ENCODE measurements at places on chromosomes 1 and 21.
A peak's percentile ranks its signal among the peaks of the same experiment; 100 is the strongest.

- no peak for DNase-seq
These were observed 64.5 kb downstream of the LRRC40 start for GRCh38 chr1:70140894-70141293.

GRCh38 chr1:151006327-151007052 is at the start of gene MINDY1:
Gene MINDY1, minus strand, starts transcription at chr1:151006902. Its CDS starts 4,285 bp downstream, at chr1:151002617.
- DNase-seq = peak; percentile 96

GRCh38 chr1:23902321-23903278 is 10.6 kb downstream of the CNR2 start:
- no peak for DNase-seq

- no peak for DNase-seq
These were observed 10.7 kb upstream of the MMEL1 start for GRCh38 chr1:2643414-2644077.

DNA sequence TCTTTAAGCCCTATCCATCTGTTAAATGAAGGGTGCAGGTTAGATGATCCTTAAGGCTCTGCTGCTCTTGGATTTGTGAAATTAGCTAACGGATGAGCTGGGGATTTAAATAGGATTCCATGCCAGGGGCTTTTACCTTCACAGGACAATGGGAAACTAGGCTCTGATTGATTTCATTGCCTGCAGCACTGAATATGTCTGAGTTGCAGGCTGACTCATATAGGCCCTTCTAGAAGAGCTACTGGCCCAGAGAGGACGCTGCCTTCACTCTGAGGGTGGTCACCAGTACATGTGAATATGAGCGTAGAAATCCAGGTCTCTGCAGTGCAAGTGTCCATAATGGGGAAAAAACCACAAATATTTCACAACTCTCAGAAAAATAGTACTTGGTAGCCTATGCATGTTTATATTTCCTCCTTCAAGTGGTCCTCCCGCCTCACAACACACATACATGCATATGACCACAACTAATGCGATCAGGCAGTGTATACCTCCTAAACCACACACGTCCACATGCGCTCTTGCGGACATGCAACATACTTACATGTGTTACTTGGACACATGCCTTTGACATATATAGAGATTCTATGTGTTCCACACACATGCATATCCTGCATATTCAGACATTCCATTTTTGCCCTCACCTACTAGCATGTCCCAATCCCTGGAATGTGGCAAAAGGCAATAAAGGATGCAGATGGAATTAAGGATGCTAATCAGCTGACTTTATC is 233.8 kb upstream of the JUN start:
- DNase-seq = no peak

DNA sequence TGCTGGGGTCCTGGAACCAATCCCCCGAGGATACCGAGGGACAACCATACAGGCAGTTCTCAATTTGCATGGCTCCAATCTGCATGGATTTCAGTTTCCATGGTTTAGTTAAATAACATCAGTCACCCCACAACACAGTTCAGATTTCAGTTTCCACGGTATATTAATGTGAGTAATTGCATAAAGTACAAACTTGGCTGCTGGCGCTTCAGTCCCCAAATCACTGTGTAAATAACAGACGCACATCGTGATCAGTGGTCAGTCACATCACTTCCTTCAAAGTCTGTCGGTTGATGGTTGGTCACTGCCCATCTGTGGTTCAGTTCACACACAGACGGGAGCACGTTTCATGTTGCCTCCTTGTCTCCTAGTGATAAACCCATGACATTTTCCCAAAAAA is 66.4 kb upstream of the LPGAT1 start:
- no peak for DNase-seq

DNA sequence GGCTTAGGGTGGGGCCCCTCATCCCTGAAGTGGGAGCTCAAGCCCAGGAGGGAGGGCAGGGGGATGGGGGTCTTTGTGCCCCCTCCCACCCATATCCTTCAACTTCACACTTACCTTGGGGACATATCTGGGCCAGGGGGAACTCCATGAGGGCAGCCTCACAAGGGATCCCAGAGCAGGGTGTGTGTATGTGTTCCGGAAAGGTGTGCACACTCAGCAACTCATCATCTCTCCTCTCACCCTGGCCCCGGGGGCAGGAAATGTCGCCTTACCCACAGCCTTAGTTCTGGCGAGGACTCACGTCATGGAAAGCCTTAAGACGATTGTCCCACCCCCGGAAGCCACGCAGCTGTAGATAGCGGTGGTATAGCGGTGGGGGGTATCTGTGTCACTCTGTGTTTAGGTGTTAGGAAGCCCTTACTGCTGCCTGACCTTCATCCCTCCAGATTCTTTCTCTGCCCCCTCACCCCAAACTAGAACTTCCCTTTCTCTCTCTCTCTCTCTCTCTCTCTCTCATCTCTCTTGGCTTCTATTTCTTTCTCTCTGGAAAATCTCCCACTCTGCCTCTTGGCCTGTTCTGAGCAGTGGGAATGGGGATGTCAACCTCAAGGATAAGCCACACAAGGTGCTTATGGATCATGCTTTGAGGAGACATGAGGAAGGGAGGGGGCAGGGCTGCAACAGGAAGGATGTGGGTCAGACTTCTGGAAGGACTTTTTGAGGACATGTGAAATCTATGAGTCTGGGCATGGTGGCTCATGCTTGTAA is at the start of gene SH2D2A:
Gene SH2D2A, minus strand, starts transcription at position 288 of the 768 bp plus-strand sequence. Its CDS starts 140 bp downstream, at position 148.
- no peak for DNase-seq

DNA sequence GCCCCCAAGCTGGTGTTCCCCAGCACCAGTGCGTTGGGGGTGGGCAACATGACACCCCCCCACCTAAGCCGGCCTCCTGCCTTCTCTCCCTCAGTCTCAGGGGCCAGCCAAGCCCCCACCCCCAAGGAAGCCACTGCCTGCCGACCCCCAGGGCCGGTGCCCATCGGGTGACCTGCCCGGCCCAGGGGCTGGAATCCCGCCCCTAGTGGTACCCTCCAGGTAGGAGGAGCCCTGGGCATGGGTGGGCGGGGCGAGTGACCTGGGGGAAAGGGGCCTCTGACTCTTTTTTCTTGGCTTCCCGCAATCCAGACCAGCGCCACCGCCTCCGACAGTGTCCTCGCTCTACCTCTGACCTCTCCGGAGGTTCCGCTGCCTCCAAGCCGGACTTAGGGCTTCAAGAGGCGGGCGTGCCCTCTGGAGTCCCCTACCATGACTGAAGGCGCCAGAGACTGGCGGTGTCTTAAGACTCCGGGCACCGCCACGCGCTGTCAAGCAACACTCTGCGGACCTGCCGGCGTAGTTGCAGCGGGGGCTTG is 1.3 kb upstream of the EFNA4 start:
- no peak for DNase-seq

- no peak for DNase-seq
These were observed 83.4 kb downstream of the GREM2 start for GRCh38 chr1:240528591-240528990.

GRCh38 chr1:223738465-223739365 is 26.4 kb downstream of the CAPN2 start:
- DNase-seq = no peak
